EH (cell line): ENCODE measurements at places on chromosomes 4 and X.
A peak's percentile ranks its signal among the peaks of the same experiment; 100 is the strongest.

DNA sequence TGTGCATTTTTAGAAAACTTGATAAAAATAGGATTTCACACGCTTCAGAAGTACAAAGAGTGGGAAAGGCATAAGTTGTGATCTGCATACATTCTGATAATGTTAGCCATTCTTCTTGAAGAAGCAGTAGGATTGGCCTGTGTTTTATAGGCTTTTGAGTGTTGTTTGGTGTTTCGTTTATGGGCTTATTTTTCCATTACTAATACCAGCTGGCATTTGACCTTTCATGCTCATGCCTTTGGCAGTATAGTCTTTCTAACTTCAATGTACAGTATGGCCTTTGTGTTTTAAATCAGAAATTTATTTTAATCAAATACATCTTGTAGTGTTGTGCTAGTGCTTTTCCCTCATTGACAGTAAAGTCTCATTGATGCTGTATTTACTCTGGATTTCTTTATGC is 51.5 kb upstream of the SLC4A4 start:
- peak; percentile 82 for DNase-seq

DNA sequence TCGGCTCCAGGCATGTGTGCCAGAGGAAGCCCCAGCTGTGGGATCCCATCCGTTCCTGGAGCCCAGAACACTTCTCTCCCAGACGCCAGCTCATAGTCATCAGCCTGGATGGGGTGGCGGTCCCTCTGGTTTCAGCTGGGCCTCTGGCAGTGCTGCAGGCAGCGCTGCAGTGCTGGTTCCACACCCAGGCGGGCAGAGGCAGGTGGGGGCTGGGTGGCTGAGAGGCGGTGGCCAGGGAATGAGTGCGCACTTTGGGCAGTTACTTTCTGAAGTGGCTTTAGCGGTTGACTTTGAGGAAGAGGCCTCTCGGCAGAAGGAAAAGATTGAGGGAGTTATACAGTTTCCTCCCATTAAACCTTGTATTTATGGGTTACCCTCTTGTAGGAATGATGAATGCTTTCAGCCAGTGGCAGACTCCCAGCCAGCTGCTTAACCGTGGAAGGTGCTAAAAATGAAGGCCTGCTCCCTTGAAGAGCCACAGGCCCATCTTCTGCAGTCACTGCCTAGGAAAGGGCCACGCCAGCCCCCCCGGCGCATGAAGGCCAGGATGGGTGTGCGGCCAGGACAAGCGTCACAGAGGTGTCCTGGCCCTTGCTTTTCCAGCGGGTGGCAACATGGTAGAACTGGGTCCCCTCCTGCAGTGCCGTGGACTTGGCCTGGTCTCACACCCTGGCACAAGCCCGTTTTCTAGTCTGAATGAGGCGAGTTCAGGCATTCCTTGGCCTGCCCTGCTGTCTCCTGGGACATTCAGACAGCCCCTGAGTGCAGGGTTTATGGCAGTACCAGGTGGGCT is 9.9 kb downstream of the TADA2B start:
- peak; percentile 28 for DNase-seq

GRCh38 chr4:127957105-127957504 is 7.9 kb downstream of the MFSD8 start:
- no peak for DNase-seq

GRCh38 chr4:113564493-113564892 is 197.0 kb downstream of the CAMK2D start:
- DNase-seq, result no peak

DNA sequence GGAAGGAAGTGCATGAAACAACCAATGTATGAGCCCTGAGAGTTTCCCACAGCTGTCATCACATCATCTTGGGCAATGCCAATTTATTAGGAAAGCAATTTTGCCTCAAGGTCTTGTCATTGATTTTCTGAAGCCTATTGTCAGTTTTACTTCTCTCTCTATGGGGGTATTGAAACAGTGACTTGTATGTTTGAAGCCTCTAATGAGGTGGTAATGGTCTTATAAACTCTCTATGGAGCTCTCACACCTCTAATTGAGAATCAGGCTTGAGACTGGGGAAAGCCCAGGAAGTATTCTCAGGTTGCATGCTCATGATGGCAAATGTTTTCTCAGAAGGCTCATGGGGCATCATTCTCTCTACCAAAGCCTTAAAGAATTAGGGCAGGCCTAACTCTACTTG is 308.2 kb upstream of the EMCN start:
- DNase-seq, result no peak

DNA sequence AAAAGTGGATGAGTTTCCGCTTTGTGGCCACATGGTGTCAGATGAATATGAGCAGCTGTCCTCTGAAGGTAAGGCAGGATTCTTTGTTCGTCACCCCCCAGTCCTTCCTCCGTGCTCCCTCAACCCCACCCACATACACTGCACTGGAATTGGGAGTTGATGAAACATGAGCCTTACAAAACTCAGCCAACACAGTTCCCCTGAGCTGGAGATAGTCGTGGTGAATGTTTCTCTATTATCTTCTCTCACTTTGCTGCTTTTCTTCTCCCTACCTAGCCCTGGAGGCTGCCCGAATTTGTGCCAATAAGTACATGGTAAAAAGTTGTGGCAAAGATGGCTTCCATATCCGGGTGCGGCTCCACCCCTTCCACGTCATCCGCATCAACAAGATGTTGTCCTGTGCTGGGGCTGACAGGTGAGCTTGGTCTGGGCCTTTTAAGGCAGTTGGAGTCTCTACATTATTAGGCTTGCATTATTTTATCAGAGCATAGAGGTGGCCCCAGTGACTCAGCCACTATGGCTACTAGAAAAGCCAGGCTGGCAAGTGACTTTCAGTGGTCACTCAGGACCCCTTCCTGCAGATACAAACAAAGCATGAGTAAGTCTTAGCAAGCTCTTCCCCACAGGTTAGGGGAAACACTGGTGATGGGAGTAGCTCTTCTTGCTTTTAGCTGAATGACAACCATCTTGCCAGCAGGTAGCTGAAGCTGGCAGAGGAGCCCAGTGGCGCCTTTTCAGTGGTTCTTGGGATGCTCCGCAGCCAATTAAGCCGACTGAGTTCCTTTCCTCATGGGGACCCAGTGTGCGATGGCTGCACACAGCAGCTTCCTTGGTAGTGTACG is 1.6 kb downstream of the RPL10 start:
- DNase-seq, result peak; percentile 27

DNA sequence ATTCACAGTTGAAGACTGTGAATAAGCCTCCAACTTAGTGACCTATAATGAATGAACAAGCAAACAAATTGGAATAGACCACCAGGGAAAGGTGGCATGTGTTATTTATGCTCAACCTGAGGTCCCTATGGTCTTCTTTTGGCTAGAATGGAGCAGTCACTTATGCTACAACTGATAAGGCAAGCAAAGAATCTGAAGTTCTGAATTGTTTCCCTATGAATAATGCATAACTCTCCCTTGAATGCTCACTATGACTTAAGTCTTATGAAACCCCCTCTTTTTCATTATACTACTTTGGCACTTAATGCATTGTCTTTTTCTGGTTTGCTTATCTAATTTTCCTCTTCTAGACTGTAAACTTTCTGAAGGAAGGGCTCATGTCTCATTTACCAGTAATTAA is 2.6 kb downstream of the GIMD1 start:
- DNase-seq, result peak; percentile 73
